AG04449 (cell line): ENCODE measurements at places on chromosomes 5 and 9.

DNA sequence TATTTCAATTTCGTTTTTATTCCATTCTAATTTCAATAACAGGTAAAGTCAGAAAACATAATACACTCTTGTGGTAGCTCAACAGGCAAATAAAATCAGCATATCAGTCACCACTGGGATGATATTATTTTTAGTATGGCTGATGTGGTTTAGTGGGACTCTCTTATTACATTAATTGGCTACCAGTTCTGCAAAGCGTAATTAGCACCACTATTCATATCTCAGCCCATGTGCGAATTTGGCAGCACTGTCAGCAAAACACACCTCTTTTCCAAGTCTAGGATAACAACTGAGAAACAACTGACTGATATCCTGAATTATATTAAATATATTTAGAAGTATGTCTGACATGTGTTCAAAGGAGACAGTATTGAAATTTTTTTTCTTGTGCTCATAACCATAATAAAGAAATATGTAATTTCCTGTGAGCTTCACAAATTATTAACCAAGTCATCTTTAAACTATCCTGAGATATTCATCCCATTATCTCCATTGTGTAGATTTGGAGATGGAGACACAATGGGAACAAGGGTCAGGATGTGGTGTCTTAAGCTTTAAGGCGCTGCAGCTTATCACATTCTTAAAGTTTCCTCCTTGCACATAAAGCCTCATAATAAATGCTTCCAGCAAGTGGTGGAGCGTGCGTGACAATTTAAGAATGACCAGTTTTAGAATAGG is 212.4 kb downstream of the TLE1 start:
- no peak for DNase-seq

- no peak for DNase-seq
Measured at GRCh38 chr5:158354958-158355357, 496.0 kb upstream of the CLINT1 start.

DNA sequence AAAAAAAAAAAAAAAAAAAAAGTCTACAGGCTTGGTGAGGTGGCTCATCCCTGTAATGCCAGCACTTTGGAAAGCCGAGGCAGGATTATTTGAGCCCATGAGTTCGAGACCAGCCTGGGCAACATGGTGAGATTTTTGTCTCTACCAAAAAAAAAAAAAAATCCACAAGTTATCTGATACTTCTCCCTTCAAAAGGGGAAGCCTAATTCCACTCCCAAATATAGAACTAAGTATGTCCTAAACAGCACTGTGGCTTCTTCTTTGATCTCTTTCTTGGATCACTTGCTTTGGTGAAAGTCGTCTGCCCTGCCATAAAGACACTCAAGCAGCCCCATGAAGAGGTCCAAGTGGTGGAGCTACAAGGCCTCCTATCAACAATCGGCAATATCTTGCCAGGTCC is 18.8 kb upstream of the STING1 start:
- no peak for DNase-seq

DNA sequence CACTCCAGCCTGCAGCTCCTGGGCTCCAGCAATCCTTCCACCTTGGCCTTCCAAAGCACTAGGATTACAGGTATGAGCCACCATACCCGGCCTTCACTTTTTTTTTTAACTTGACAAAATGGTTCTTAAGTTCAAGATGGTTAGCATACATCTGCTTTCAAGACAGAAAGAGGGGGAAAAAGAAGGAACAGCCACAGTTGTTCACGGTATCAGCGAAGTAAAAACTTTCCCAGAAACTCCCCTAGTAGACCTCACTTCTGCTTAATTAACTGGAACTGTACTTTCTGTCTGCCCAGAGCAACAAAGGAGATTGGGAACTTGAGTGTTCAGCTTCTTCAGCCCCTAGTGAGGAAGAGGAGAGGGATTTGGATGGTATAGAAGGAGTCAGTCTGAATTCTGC is 116.7 kb downstream of the UGCG start:
- no peak for DNase-seq

DNA sequence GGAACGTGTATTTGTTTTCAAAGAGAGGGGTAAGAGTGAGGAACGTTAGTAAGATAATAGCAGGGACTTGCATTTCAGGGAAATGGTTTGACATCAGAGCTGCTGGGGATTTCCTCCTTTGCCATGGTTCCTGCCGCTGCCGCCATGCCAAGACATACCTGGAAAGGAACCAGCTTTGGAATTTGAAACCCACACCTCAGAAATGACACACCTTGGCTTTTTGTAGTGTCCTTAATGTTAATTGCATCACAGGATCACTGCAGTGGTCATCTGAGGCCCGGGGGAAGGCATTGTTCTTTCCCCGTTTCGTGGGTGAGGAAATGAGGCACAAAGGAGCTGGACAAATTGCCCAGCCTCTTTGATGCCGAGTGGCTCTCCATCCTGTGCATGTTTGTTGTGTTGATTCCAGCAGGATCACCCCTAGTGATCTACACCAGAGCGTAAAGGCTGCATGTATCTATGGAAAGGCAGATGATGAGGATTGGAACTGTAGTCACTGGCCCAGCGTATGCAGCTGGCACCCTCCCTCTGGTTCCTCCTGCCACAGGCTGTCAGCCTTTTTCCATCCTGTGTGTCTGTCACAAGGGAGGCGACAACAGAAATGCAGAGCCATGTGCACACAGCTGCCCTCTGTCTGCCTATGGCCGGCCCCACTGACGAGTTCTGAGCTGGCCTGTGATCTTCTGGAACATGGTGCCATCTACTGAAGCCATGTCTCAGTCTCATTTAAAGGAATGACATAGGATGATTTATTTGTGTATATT is 37.8 kb downstream of the SLC46A2 start:
- DNase-seq, result no peak

GRCh38 chr5:57493034-57493433 is 10.4 kb upstream of the ACTBL2 start:
- no peak for DNase-seq

DNA sequence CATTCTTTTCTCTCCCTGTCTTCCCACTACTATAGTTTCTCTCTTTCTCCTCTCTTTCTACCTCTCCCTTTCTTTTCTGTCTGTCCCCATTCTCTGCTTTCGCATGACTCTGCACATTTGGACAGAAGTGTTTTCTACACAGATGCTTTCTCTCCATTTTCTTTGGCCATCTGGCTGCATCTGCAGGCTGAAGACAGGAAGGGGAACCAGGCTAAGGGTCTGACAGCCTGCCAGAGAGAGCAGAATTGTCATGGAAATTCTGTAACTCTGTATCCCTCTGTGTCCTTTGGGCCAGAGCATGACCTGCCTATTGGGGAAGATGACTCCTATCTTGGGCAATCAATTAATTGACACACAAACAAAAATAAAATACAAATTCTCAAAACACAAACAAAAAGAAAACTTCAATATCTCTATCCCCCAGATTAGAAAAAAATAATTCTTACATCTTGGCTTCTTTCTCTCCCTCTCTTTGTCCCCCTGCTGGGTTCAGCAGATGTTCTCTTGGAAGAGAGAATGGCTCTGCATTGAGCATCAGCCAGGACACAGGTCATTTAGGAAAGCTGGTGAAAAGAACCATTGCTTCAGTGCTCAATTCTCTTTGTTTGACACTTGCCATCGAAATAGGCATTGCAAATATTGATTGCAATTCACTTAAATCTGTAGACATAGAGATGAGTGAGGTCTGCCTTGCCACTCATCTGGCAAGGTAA is 415.9 kb upstream of the KLF4 start:
- DNase-seq, result no peak

- no peak for DNase-seq
Measured at GRCh38 chr5:75461679-75462078, 49.8 kb downstream of the CERT1 start.

- no peak for DNase-seq
Measured at GRCh38 chr5:172164769-172165212, 23.2 kb downstream of the STK10 start.

DNA sequence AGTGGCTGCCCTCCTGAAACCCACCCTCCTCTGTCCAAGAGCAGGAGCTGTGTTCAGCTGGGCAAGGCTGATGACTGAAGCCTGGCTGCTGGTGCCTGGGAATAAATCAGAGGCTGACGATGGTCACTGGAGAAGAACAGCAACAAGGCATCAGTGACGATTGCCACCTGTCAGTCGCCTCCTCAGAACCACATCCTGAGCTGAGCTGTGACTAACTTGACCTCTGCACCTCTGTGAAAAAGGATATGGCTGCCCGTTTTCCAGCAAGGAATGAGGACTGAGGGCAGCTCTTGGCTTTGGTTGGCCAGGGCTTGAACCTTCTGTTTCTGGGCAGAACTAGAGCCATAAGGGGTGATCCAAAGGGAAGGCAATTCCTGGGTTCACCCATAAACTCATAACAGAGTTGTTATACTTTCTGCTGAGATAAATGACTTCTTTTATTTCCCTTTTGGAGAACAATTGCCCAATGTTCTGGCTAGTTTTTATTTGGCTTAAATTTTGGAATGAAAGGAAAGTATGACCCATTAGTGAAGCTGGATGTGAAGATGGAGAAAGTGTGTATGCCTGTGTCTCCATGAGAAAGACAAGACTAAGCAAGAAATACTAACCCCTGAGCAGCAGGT is 40.1 kb downstream of the TRIP13 start:
- DNase-seq, result no peak

GRCh38 chr5:88251048-88251711 is 17.5 kb downstream of the TMEM161B start:
- DNase-seq, result no peak

DNA sequence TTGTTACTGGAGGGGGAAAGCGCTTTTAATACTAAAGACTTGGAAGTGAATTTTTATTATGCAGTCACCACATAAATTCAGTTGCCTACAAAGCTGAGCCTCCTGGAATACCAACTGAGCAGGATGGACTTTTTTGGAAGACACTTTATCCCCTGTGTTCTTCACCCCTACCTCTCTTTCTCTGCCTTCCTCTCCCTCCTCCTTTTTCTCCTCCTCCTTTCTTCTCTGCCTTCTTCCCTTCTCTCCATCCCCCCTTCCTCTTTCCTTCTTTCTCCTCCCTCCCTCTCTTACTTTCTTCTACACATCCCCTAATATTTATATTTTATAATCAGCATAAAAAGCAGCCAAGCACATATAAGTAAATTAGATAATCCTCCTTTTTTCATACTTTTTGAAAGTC is 39.6 kb downstream of the MAP3K1 start:
- DNase-seq, result no peak

DNA sequence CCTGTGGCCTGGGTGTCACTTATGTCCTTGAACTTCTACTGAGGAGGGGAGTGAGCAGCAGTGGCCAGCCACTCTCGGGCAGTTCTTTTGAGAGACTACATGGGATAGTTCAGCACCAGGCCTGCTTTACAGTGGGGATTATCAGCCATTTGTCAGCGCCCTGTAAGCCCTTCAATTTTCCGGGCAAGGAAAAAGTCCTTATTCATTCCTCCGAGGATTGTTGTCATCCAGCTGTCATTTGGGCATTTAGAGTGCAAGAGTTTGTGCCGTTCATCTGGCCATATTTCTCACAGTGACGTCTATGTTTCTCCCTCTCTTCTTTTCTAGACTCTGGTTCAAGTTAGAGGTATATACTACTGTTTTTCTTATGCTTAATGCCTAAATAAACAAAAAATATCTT is 172.8 kb downstream of the TLE4 start:
- DNase-seq, result no peak

GRCh38 chr9:72996684-72997314 is 43.9 kb upstream of the ALDH1A1 start:
- no peak for DNase-seq

GRCh38 chr9:81613002-81613812 is 76.1 kb downstream of the TLE1 start:
- no peak for DNase-seq

DNA sequence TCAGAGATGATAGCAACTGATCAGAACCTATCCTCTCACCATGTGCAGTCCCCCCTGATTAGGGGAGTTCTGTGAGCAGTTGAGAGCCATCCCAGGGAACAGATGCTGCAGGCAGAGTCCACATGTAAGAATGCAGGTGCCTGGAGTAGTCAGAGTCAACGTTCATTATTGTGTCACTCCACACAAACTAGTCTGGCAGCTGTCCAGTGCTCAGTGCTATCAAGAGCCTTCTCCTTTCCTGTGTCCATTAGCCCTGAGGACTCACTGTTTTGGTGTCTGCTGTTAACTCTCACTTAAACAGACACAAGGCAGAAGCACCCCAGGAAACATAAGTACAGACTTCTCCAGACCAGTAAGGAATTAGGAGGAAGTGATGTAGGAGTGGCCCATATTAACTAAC is 2.5 kb downstream of the SH3TC2 start:
- no peak for DNase-seq
